ENCODE measurements at places on chromosomes 4 and X. TPM values are rescaled to one million over a fixed set of nuclear protein-coding genes. Genes with fewer than 3 reads are reported as not detected.

LRIT3 gene
- 0.28 TPM for total RNA-seq

TBC1D9 gene
- total RNA-seq: 52.6 TPM

CXCL9 gene
- 1.4 TPM for total RNA-seq

DNA sequence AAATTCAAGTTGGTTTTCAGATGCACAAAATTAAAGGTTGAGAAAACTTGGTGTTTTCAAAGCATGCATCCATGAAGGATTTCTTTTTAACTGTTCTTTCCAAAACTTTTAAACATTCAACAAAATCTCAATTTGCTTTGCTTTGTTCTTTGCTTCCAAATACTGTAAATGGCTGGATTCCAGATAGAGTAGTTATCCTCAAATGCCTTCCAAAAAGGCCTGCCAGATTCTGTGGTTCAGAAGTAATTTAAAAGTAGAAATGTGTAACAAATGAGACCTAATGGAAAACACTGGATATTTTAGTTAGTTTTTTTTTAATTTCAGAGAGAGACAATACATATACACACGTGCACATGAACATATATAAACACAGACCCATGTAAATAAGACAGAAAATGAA lies 97.3 kb downstream of the NR3C2 start:
- H3K27ac ChIP-seq: no peak overlapping the region
- H3K36me3 ChIP-seq: no peaks in the 10 kb centered on the region
- no peaks in the 10 kb centered on the region for H3K27me3 ChIP-seq
- no peaks in the 10 kb centered on the region for H3K4me1 ChIP-seq
- peak; percentile 71 for DNase-seq

DNA sequence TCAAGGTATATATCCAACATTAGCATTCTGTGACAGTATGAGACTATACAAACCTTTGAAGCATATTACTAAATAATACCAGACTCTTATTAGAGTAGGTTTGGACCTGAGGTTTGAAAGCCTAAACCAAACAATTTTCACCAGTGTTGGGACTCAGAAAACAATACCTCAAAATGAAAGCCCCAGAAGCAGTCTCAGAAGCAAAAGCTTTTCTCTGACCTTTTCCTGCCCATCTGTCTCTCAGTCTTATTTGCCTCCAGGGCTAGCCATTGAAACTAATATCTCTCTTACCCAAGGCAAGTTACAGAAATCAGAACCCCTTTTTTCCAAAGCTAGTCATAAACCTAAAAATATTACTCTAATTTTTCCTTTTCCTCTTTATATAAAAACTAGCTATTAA lies 163.3 kb downstream of the PTCHD1 start:
- H3K27ac ChIP-seq: no peak overlapping the region
- H3K36me3 ChIP-seq: no peaks in the 10 kb centered on the region
- H3K4me3 ChIP-seq: no peak overlapping the region
- no peak for DNase-seq

Data from lung (tissue), 17 donors.